GM18507 (cell line): ENCODE measurements at places on chromosomes 1 and 21.

DNA sequence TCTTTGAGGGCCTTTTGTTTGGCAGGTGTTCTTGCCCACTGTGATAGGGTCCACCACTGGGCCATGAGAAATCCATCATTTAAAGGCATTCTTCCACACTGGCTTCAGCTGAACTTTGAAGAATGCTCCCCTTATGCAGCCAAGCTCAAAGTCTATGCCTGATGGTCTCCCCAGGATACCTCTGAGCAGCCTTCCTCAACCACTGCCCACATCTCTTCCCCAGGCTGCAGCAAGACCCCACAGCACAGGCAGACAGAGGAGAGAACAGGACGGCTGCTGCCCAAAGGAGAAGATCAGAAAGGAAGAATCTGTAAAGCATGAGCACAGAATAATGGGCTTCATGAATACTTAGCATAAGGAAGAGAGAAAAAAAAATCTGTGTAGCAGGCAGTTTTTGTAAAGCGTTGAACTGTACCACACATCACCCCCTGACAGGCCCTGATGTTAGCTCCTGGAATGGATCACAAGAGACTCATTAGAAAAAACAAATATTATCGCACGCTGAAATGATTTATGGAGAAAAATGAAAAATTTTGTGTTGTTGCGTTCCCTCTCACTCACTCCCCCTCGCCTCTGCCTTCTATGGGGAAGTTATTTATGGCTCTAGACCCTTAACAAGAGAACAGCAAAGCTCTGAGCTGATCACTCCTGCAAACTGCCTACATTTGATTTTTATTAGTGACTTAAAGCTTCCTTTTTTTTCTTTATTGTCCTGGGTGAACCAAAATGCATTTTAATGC, 134.1 kb downstream of the TMEM53 start:
- DNase-seq = no peak

DNA sequence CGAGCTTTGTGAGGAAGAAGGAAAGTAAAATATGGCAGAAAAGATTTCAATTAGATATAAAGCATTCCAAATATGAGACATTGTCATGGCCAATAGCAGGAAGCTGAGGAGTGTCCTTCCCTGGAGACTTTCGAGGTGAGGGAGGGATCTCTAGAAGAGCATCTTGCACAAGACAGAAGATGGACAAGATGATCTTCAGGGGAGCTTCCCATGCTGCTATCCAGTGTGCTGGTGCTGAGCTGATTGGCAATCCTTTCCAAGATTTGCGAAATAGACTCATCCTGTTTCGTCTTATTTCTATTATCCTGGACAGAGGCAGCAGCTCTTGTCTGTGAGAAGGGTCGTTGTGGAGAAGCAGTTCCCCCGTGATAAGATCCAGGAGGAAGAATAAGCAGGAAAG, 342.0 kb upstream of the CAMK1G start:
- DNase-seq = no peak

DNA sequence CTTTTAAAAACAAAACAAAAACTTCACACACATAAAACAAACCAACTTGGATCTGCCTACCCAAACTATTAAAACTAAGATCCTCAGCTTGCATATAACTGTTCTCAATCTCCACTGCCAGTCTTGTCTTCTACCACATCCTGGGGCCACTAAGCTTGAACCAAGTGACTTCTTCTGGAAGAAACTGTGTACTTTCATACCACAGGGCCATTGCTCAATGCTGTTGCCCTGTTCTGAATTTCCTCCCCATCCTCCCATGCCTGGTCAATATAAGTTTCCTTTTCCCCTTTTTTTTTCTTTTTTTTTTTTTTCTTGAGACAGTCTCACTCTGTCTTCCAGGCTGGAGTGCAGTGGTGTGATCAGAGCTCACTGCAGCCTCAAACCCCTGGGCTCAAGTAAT, 109.9 kb downstream of the KIAA0319L start:
- DNase-seq = no peak

- DNase-seq = no peak
Measured at GRCh38 chr1:170836141-170836540, 99.2 kb upstream of the MROH9 start.

DNA sequence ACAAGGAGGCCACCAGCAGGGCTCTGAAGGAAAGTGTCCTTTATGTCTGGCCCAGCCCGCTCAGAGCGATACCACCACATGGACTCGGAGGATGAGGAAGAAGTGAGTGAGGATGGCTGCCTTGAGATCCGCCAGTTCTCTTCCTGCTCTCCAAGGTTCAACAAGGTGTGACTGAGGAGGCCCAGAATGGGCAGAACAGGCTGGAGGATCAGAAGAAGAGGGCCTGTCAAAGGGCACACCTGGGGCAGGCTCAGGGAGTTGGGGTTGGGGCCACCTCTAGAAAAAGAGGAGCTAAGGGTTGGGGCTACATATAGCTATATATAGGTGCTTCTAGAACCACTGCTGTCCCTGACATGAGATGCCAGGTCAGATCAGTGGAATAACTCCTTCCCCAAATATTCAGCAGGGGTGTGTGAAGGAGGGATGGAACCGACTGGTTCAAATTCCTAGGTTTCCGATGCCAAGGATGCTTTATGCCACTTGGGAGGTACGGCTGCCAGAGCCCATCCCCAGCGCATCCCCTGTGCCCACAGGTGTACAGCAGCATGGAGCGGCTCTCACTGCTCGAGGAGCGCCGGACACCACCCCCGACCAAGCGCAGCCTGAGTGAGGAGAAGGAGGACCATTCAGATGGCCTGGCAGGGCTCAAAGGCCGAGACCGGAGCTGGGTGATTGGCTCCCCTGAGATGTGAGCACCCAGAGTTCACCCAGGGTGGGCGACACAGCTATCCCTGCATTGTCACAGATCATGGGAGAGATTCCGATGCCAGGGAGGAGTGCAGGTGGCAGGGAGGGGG, 102.2 kb downstream of the PIK3R3 start:
- DNase-seq = no peak

DNA sequence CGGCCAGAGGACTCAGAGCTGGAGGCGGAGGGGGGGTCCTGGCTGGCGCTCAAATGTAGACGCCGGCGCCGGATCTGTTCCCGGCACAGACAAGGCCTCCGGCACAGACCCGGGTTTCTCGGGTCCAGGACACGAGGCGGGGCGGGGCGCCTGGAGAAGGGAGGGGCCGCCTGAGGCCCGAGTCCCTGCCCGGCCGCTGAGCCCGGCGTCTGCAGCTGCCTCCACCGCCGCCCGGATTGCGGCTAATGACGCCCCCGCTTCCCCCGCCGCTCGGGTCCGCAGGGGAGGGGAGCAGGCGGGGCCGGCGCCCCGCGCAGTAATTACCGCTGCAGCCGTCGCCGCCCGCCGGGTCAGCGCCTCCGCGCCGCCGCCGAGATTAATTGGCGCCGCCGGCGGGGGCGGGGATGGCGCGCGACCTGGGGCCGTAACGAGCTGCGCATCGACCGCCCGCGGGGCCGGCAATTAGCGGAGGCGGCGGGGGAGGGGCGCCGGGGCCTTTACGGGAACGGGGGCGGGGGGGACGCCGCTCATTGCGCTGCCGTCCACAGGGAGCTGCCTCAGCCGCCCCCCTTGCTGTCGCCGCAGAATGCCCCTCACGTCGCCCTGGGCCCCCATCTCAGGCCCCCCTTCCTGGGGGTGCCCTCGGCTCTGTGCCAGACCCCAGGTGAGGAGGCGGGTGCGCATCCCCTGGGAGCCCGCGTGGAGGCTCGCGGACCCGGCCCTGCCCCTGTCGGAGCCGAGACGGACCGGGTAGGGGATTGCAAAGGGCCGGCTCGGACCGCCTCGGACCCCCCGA, 17.3 kb downstream of the NOC2L start:
- DNase-seq = no peak

DNA sequence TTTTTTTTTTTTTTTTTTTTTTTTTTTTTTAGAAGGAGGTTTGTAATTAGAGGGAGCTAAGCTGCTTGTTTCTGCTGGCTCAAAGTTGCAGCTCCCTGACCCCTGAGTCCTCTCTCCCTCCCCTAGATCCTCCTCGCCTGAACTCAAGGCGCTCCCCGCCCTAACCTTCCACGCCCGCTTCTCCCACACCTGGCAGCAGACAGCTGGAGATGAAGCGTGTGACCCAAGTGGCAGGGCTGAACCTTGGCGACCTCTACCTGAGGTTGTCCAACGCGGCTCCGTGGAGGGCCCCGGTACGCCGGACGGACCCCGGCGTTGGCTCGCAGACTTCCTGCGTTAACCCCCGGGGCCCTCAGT, 795 bp downstream of the NGF start:
- DNase-seq = no peak

DNA sequence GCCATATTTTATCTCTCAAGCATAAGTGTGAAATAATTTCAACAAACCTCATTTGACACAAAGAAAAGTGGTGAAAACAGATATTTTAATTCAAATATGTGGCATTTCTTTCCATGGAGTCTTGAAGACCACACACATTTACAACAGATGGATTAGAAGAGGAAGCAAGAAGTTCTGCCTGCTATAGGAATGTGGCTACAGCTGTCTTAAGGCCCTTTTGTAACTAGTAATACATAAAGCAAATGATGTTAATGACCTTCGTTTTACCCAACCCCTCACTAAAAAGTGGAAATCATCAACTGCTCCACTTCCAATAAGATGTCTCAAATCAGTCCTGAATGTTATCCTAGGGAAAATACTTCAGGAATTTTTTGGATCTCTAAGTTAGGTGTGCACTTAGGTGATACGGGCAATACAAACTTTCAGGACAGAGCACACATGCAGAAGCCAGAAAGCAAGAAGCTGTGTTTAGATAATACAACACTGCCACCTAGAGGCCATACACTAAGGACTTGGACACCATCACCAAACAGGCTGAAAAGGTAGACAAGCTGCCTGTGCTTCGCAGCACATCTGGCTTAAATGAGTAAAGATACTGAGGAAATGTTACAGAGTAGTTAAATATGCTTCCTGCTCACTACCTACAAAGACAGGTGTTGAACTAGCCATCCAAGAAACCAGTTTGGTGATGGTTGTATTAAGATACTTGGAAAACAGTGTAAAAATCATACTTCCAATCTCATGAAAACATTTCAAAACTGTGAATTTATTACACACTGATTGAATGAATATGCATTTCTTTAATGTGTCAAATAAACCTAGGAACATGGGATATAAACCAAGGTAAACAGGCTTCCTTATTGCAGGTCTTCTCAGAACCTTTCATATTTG, 24.4 kb downstream of the RRAGC start:
- DNase-seq = peak; percentile 45

GRCh38 chr1:83854456-83854855, 144.5 kb downstream of the TTLL7 start:
- DNase-seq = no peak

GRCh38 chr1:210469441-210469840, 140.7 kb downstream of the HHAT start:
- no peak for DNase-seq

DNA sequence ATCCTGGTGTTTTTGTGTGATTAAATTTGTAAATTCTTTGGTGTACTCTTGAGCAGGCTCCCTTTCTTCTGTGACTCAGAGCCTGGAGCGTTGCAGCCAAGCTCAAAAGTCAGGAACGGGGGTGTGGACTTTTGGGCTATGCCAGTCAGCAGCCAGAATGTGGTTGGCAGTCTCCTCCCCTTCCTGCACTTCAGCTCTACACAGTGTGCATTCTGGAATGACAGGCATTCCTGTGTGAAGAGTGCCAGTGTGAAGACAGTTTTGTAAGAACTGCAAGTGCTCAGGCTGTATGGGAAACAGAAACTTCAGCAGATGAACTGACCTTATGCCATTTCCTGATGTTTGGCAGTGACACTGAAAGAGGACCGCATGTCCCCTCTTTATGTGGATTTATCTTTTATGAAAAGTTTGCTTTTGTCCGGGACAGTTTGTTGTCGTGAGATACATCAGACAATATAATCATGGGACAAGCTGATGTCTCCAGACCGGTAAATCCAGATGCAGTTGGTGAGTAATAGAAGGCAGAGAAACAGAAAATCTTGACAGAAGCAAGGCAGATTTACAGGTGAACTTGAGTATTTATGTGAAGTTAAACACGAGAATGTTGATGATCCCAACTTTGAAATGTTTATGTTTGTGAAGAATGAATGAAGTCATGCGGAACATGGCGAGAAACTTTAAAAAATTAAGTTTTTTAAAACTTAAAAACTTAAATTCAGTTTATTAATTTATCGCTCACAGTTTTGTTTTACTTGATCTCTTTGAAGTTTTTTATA, 67.7 kb upstream of the RCC1 start:
- no peak for DNase-seq

- DNase-seq = no peak
Measured at GRCh38 chr1:226618380-226618779, 69.8 kb downstream of the STUM start.

- no peak for DNase-seq
Measured at GRCh38 chr1:93552741-93553455, 105.0 kb downstream of the FNBP1L start.

GRCh38 chr21:42093991-42094421, 22.9 kb downstream of the UMODL1 start:
- DNase-seq = no peak

GRCh38 chr1:55702064-55702463, 486.9 kb upstream of the USP24 start:
- no peak for DNase-seq

- no peak for DNase-seq
Measured at GRCh38 chr1:172708452-172708851, 49.5 kb downstream of the FASLG start.

GRCh38 chr1:199857108-199857507, 170.4 kb upstream of the NR5A2 start:
- no peak for DNase-seq

- no peak for DNase-seq
Measured at GRCh38 chr1:69814926-69815325, 247.2 kb downstream of the LRRC7 start.

DNA sequence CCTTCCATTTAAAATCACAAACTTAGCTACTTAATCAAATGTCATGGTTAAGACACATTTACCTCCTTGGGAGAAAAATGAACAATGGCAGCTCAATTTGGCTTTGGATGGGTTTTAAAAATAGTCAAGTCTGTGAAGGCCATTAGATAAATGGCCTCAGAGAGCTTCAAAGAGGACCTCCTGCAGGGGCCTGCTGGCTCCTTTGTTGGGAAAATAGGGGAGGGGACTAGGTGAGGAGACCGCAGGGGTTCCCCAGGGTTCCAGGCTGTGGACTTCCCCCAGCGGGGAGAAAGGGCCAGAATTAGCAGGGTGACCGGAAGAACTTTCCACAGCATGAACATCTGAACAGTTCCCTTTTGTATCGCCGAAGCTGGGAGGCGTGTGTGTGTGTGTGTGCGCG, 3.4 kb upstream of the AJAP1 start:
- DNase-seq = no peak

GRCh38 chr1:84598846-84599741, 24.9 kb upstream of the CTBS start:
- DNase-seq = no peak

GRCh38 chr1:216183007-216183406, 240.2 kb downstream of the USH2A start:
- no peak for DNase-seq

GRCh38 chr1:59081795-59082194, 215.1 kb upstream of the FGGY start:
- no peak for DNase-seq

GRCh38 chr1:90778486-90778885, 61.4 kb upstream of the BARHL2 start:
- DNase-seq = no peak

GRCh38 chr1:236868625-236869467, 73.8 kb downstream of the MTR start:
- peak; percentile 15 for DNase-seq

GRCh38 chr1:81179242-81179641, 621.5 kb upstream of the ADGRL2 start:
- DNase-seq = no peak

- DNase-seq = no peak
Measured at GRCh38 chr1:162756523-162756922, 34.0 kb upstream of the HSD17B7 start.

GRCh38 chr1:115725600-115725999, 42.9 kb downstream of the CASQ2 start:
- DNase-seq = no peak
